ENCODE measurements at places on chromosomes 2 and 18.

DNA sequence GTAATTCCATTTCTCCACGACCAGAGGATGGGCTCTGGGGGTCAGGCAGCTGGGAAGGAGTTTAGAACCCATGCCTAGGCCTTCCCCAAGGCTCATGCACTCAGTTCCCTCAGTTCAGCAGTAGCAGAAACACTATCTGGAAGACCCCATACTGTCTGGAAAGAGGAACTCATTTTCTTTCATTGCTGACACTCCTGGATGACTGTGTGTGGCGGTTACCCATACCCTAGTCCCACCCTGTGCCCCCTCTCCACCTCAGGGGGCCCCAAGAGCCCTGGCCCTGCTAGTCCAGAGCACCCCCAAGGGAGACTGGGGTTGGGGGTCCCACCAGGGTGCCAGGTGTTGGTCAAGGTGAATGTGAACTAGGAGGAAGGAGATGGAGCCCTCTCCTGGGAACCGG lies 29.5 kb downstream of the TPRKB start:
- no peak for DNase-seq

- no peak for DNase-seq
Measured at GRCh38 chr18:28095631-28096030, 81.3 kb downstream of the CDH2 start.

DNA sequence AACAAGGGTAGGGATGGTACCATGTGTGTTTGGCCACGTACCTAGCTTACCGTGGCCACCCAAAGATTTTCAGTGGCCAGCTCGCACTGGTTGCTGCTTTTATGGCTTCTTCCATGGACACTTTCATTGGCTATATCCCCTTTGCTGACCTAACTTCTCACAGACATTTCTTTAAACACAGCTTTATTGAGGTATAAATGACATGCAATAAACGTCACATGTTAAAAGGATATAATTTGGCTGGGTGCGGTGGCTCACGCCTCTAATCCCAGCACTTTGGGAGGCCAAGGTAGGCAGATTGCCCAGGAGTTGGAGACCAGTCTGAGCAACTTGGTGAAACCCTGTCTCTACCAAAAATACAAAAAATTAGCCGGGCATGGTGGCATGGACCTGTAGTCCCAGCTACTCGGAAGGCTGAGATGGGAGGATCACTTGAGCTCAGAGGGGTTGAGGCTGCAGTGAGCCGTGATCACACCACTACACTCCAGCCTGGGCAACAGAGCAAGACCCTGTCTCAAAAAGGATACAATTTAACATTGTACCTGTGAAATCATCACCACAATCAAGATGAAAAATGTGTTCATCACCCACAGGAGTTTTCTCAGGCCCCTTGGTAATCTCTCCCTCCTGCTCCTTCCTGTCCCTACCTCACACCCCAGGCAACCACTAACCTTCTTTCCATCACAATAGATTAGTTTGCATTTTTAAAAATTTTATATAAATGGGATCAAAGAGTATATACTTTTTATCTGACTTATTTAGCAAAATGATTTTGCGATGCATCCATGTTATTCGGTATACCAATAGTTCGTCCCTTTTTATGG lies 127.8 kb upstream of the PPP1CB start:
- no peak for DNase-seq

GRCh38 chr18:50183556-50183955 lies 11.4 kb downstream of the MYO5B start:
- no peak for DNase-seq

DNA sequence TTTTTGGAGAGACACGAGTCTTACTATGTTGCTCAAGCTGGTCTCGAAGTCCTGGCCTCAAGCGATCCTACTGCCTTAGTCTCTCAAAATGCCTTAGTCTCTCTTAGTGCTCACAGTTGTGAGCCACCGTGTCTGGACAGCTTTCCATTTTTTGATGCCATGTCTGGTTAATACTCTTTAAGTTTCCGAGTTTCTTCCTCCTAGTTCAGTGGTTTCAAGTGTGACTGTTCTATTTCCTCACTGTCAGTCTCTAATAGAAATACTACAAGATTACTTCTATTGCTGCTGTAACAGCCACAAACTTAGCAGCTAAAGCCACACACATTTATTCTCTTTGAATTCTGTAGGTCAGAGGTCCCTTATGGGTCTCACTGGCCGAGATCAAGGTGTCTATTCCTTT lies 125.1 kb upstream of the MGAT5 start:
- no peak for DNase-seq

- no peak for DNase-seq
Measured at GRCh38 chr18:52278191-52278590, 61.8 kb upstream of the DCC start.

- DNase-seq: no peak
Measured at GRCh38 chr2:28661589-28662001, 90.0 kb upstream of the PPP1CB start.

DNA sequence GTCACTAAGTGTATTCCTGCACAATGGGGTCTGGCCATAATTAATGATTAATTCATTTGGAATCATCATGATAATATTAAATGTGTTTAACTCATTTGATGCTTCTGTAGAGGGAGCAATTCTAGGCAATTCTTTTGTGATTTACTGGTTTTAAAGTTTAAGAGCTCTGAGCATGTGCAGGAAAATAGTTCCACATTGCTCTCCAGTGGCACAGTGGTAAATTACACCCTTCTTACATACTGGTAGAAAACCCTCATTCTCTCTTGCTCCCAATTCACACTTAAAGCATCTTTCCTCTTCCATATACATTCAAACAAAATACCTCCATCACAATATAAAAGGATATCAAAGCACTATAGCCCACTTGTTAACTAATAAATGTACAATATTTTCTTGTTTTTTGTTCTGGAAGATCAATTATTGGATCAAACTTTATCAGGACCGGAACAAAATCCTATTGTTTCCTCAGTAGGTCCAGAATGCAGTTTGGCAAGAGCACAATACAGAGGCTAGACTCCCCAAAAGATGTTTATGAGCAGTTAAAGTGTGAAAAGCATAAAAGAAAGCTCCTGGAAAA lies 844.3 kb downstream of the MBD2 start:
- DNase-seq: no peak

- DNase-seq: no peak
Measured at GRCh38 chr2:172769879-172770278, 34.2 kb downstream of the RAPGEF4 start.

DNA sequence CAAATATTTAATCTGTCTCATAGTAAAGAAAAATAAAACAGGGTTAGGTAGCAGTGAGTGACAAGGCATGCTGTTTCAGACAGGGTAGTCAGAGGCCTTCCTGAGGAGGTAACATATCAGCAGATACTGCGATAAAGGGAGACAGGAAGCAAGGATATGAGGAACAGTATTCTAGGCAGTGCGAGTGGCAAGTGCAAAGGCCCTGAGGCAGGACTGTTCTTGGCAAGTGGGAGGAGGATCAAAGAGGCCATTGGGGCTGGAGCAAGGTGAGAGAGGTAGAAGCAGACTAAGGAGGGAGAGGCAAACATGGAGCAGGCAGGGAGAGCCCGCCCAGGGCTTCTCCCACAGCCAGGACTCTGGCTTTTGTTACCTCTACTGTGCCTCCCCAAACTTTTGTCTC lies 33.6 kb downstream of the GAD1 start:
- DNase-seq: no peak
